HCT116 (cell line): ENCODE measurements at places on chromosomes 3 and 15. TPM values are rescaled to one million over a fixed set of nuclear protein-coding genes. Genes with fewer than 3 reads are reported as not detected.

- DNase-seq: no peak
- no peaks in the 10 kb centered on the region for H3K36me3 ChIP-seq
- H3K27ac ChIP-seq: no peak overlapping the region
- no peak overlapping the region for H3K4me3 ChIP-seq
- H3K27me3 ChIP-seq: 0 out of 2 replicates have a peak, but pooled peaks cover 12% of the 10 kb centered on the region
These were observed 14.8 kb downstream of the CRYGS start for GRCh38 chr3:186529201-186529999.

DNA sequence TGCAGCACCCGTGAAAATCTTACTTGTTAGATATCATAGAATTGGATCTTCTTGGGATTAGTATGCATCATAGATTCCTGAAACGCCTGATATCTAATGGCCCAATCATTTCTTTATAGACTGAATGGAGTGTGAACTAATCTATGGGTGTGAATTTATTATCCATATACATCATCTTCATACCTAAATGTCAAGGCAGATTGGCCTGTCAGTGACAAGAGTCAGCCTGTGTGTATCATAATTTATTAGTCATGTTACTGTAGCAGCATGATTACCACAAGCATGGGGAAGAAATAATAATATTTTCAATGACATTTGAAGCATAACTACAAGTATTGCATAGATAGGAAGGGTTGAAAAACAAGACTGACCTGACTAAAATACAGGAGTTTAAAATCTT lies 235.8 kb downstream of the RAP2B start:
- H3K27me3 ChIP-seq: no peaks in the 10 kb centered on the region
- no peak overlapping the region for H3K4me3 ChIP-seq
- peaks cover 2% of the 10 kb centered on the region for H3K4me1 ChIP-seq
- no peak overlapping the region for H3K27ac ChIP-seq

DNA sequence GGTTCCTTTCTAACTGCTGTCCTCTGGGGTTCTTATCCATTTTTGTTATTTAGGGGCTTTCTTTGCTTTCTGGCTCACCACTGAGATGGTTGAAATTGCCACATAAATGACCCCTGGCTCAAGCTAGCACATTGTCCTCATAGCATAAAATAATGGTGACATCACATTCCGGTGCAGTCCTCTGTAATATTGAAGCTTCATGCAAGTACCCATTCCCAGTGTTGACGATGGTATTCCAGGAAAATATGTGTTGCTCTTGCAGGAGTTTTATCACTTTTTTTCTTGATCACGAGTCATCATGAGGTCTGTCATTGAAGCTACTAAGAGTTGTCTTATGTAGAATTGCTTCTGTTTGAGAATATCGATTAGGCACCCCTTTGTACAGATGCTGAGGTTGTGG lies 56.1 kb downstream of the CRTC3 start:
- H3K27me3 ChIP-seq: no peaks in the 10 kb centered on the region
- H3K4me3 ChIP-seq: no peak overlapping the region
- H3K4me1 ChIP-seq: no peaks in the 10 kb centered on the region
- no peaks in the 10 kb centered on the region for H3K36me3 ChIP-seq

- no peaks in the 10 kb centered on the region for H3K4me1 ChIP-seq
- H3K27ac ChIP-seq: no peak overlapping the region
- no peaks in the 10 kb centered on the region for H3K36me3 ChIP-seq
- H3K4me3 ChIP-seq: no peak overlapping the region
These were observed 46.2 kb downstream of the DNAH12 start for GRCh38 chr3:57497904-57498303.

Gene C3orf70
- not detected for total RNA-seq

- no peaks in the 10 kb centered on the region for H3K36me3 ChIP-seq
- H3K4me3 ChIP-seq: no peak overlapping the region
- H3K27me3 ChIP-seq: no peaks in the 10 kb centered on the region
- peaks cover 14% of the 10 kb centered on the region for H3K4me1 ChIP-seq
- DNase-seq: peak; percentile 89
These were observed 11.5 kb upstream of the PARP14 start for GRCh38 chr3:122668930-122669730.

Gene TMEM212
- total RNA-seq: not detected
